ENCODE measurements at places on chromosomes 16 and 17. TPM values are rescaled to one million over a fixed set of nuclear protein-coding genes. Genes with fewer than 3 reads are reported as not detected.
A peak's percentile ranks its signal among the peaks of the same experiment; 100 is the strongest.

DNA sequence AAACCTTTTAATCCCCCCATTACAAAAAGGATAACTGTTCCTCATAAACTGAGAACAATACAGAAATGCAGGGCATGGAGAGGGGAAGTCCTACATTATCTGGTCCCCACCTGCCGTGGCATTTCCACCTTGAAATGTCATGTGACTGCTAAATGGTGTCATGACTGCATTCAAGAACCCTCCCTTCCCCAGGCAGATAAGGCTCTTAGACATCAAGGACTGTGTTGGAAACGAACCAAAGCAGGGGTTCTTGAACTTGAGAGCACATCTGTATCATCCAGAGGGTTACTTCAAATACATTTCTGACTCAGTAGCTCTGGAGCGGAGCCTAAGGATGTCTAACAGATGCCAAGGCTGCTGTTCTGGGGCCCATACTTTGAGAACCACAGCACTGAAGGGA lies 18.4 kb downstream of the CMTM3 start:
- DNase-seq: no peak

- no peak for DNase-seq
These were observed 6.6 kb downstream of the VAT1 start for GRCh38 chr17:43015579-43015978.

DNA sequence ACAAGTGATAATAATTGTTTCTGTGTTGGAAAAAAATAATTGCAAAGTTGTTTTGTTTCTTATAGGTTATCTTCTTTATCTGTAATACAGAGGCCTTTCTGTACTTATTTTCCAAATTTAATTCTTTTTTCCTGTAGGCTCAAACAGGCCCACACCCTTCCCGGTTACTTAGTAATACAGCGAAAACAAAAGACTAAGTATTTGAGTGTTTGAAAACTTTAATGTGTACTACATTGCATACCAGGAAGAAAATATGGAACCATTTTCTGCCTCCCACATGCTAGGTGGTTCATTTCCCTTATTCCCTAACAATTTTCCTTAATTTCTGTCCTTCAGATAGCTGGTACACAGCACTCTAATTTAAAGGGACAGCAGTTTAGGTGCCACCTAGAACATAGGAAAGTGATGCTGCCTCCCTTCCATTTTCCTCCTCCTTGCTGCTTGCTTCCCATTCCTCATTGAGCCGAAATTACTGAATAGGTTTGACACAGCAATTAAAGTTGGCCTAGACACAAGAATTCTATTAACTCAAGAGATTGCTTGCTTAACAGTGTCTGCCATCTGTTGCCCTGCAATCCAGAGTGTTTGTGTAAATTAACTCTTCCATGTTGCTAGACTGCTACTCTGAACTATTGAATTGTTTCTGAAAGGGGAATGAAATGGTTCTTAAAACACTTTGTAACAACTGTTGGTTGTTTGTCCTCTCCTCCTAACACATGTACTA lies 24.2 kb downstream of the CYB5B start:
- DNase-seq: no peak

DNA sequence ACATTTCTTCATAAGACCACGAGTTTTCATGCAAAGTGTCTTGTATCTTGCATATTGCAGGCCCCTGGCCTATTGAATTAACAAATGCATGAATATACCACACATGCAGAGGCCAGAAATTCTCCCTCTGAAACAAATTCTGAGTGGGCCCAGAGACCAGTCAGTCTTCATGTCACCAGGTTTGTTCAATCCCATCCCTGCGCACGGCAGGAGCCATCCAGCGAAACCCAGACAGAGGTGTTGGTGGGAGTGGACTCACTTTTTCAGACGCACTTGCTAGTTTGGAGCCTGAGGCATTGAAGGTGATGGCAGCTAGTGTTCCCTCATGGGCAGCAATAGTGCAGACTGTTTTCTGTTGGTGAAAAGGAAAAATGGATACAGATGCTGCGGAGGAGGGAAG lies 21.9 kb downstream of the WIPI1 start:
- no peak for DNase-seq

GRCh38 chr16:28261942-28262341 lies 30.4 kb upstream of the SBK1 start:
- no peak for DNase-seq

DNA sequence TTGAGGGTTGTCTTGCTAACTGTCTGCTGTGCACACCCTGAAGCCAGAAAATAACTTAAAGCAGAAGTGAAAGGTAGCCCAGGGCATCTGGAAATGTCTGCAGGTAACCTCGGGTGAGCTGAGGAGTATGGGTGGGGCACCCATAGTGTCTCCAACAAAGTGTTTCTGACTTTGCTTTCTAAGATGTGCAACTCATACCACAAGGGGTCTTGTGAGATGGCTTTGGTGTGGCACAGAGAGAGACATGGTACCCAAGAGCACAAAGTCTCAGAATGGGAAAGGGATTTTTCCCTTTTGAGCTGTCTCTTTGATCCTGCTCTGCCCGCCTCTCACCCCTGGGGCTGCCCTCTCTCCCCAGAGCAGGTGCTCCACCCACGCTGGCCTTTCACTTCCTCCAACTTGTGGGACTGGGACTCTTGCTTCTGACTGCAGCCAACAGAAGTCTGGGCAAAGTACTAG lies 6.9 kb downstream of the CHD9 start:
- DNase-seq: no peak

DNA sequence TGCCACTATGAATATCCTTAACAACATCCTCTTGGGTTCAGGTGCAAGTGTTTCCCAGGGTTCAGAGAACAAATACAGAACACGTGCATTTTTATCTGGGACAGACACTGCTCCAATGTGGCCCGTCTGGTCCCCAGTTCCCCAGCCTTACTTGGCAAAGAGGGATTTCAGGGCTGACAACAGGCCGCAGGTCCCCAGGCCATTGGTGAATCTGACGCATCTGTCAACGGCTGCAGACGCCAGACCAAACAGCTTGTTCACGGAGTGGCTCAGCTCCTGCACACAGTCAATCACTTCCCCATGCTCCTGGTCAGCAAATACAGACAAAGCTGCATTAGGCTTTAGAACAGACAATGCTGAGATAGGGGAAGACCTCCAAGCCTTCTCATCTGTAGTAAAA lies 36.2 kb downstream of the COG7 start:
- DNase-seq: no peak

DNA sequence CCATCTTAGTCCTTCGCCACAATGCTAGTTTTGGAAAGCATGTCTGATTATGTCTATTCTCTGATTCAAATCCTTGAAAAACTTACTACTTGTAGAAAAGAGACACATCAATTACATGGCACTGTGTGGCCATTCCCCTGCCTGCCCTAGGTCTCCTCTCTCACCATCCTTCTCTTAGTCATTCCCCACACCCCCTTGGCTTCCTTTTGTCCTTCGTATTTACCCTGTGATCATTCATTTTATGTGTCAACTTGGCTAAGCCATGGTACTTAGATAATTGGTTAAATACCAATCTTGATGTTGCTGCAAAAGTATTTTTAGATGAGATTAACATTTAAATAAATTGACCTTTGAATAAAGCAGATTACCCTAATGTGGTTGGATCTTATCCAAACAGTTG lies 122.9 kb upstream of the CDH11 start:
- no peak for DNase-seq

DNA sequence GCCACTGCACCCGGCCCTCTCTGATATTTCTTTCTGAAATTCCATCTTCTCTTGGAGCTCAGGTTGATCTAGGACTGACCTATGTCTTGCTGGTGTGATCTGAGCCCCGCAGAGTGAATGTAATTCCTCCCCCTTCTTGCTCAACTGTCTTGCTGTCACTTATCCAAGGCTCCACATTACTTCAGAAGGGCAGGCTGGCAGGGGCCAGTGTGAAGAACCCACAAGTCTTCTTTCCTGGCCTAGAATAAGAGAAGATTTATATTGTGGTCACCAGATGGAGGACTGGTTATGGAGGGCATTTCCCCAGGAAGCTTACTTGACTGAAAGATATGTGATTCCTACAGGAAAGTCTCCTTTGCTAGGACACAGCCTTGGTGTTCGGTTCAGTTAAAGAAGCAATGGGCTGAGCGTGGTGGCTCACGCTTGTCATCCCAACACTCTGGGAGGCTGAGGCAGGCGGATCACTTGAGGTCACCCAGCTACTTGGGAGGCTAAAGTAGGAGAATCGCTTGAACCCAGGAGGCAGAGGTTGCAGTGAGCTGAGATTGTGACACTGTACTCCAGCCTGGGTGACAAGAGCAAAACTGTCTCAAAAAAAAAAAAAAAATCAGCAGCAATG lies 13.4 kb downstream of the ITGAL start:
- DNase-seq: no peak

- DNase-seq: peak; percentile 18
These were observed 144.0 kb upstream of the IRX6 start for GRCh38 chr16:55179852-55180585.

DNA sequence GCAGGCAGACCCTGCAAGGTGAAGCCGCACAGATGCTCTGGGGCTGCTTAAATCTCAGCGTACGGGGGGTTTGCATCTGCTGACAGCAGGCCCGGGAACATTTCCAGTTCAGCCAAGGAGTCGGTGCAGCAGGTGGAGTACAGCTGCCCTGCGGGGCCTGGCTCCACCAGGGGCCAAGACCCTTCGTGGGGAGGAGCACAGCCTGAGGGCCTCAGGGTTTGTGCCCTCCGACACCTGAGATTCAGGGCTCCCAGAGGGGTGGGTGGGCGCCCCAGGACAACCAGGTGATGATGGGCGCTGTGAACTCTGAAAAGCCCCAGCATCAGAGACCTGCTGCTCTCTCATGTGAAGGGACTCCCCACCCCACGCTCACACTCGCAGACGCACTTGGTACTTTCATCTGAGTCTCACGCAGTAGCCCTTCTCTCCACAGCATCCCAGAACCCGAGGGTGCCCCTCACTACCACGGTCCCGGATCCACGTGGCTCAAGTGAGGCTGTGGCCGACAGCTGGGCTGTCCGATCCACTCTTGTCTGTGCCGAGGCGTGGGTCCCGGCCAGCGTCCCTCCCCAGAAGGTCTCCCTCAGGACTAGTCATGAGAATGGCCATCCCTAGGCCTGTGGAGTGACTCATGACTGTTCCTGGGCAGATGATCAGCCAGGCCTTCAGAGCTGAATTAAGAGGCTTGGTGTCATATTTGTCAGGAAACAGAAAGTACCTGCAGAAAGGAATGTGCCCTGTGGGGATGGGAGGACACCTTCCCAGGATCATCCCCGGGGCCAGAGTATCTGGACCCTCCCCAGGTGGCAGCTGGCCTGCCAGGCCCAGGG lies 29.6 kb downstream of the ACSF3 start:
- no peak for DNase-seq

- DNase-seq: no peak
These were observed 48.4 kb downstream of the COTL1 start for GRCh38 chr16:84569382-84569987.

DNA sequence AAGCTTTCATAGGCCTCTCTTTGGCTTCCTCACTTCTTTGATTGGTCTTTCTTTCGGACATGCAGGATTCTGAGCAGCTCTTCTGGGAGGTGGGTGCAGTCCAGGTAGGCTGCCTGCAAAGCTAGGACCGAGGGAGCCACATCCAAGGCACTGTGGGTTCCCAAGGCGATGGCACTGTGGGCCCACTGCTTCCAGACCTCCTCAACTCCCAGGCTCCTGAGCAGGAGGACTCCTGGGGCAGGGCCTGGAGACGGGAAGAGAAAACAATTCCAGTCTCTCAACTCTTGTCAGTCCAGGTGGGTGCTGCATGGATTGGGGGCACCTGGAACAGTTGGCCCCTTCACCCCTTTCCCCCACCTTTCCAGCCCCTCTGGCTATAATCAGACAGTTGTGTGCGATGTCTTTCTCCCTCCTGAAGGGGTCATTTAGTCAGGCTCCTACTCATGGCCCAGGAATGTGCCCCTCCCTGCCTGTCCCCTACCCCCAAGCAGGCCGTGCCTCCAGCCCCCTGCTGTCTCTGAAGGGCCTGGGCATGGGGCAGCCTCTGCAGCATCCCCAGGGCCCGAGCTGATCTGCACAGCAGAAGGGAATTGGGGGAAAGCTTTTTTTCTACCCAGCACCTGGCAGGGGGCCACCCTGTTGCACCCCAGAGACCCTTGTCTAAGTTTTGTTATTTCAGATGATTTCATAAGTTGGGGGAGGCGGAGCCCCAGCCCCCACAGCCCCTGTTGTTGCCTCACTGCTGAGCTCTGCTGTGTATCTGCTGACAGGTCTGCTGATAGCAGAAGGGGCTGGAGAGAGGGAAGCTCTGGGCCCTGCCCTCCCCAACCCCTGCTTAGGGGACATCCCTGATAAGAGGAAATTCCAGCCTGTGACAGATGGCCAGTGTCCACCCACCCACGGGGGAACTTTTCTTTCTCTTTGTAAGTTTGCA lies 330.3 kb downstream of the SEC14L1 start:
- no peak for DNase-seq

DNA sequence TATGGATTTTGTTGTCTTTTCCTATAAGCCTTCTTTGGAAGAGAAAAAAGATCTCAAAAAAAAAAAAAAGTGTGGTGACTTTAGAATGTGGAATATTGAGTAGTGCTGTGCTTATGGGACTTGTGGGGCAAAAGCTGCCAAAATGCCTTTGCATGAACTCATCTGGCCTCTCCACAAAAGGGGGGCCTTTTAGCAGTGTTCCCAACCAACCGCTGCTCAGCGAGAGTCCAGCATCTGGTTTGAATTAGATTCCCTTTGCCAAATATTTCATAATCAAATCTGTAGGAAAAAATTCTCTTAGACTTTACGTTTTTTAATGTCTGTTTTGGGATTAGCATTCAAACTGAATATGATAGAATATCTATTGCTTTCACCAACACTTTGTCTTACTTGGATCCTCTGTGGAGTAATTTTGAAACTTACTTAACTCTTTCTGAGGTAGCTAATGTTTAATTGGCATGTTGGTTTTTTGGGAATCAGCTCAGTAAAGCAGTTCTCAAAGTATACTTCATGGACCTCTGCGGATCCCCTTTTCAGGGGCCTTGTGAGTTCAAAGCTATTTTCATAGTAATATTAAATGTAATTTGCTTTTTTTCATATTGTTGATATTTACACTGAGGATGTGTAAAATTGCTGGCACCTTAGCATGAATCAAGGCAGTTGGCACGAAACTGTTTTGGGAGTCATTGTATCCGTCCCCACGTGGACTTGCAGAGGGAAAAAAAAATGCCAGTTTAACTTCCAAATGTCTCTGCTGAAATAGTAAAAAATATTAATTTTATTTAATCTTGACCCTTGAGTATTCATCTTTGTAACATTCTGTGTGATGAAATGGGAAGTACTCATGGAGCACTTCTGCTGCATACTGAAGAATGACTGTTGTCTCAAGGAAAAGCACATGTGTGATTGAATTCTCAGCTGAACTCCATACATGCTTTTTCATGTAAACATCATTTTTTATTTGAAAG lies 34.7 kb upstream of the VPS4A start:
- no peak for DNase-seq

- no peak for DNase-seq
These were observed 103.0 kb upstream of the SHISA6 start for GRCh38 chr17:11138023-11138422.

DNA sequence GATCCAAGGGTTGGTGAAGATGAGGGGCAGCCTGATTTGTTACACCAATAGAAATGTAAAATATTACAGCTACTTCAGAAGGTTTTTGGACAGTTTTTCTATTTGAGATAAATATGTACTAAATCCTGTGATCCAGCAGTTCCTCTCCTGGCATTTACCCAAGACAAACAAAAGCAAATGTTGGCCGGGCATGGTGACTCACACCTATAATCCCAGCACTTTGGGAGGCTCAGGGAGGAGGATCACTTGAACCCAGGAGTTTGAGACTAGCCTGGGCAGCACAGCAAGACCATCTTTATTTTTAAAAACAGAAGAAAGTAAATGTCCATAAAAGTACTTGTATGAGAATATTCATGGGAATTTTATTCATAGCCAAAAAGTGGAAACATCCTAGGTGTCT lies 64.8 kb upstream of the MRC2 start:
- DNase-seq: no peak

GRCh38 chr16:49049191-49049590 lies 232.4 kb downstream of the CBLN1 start:
- DNase-seq: no peak

Gene HSPB9
- polyA plus RNA-seq: 0.36 TPM
